ENCODE measurements at places on chromosomes 13 and 19. TPM values are rescaled to one million over a fixed set of nuclear protein-coding genes. Genes with fewer than 3 reads are reported as not detected.

DNA sequence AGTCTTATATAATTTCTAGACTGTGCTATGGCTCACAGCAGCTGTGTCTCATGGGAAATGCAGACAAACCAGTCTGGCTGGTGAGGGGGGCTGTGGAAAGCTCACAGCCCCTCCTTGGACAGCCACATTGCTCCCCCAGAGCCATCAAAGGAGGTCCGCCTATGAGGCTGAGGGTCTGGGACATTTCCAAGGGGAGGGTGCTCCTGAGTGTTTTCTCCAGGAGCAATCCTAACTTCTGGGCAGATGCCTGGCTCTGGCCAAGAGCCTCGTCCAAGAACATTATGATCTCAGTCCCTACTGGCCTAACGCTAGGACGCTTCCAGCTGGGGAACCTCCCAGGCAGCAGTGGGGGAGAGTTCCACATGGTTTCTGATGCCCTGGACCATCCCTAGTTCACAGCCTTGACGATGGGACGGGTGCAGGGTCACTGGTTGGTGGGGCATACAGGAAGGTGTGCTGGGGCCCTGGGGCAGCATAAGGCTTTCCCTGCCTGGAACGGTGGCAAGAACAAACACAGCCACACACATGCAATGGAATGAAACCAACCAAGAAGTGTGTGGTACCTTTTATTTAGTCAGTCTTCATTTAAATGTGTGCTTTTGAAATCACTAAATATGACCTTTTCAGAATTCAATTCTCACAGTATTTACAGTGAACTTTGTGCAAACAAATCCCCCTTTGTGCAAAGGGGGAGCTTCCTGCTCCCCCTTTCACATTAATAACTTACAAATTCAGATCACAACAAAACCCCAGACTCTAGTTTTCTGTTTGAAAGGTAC, 60.6 kb downstream of the CDADC1 start:
- DNase-seq: peak; percentile 69

DNA sequence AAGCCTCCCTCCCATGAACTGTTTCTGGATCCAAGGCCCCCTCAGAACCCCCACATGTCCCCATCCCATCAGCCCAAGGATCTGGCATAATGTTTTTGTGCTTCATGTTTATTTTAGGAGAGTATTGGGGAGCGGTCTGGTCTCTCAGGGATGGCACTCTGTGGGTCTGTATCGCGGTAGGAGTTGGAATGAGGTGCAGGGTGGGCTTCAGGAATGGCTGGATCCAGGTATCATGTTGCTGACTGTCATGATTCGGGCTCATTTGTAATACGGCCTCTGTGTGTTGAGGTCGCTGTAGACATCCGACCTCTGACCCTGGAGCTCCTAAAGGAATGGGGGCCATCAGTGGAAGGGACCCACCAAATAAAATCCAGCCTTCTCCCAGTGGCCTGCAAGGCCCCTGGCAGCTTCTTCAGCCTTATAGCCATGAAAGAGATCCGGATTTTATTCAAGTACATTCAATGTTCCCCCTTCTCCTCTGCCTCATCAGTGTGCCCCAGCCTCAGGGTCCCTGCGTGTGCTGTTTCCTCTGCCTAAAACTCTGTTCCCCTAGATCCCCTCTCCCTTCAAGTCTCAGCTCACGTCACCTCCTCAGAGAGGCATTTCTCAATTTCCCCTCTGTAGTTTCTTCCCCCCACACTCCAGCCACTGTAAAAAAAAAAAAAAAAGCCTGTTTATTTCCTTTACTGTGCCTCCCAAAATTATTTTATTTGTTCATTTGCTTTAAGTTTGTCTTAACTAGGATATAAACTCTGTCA, 2.2 kb downstream of the HCST start:
- no peak for DNase-seq

The KIRREL2 gene
- total RNA-seq: not detected

GRCh38 chr13:30685320-30685859, 50.0 kb upstream of the ALOX5AP start:
- DNase-seq: peak; percentile 38

DNA sequence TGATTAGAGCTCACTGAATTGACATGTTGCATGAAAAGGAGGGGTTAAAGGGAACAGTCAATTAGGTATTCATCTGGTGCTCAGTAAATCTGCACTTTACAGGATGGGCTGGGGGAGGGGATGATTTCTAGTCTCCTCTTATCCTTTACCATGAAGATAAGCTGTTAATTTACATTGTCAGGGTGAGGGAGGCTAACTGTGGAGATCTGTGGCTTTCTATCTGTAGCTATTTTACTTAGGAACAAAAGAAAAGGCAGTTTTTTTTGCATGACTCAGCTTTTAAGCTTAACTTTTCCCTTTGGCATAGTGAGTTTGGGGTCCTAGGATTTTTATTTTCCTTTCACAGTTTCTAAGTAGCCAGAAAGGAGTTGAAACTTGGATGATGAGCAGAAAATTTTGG, 253.3 kb downstream of the LMO7 start:
- DNase-seq: no peak

DNA sequence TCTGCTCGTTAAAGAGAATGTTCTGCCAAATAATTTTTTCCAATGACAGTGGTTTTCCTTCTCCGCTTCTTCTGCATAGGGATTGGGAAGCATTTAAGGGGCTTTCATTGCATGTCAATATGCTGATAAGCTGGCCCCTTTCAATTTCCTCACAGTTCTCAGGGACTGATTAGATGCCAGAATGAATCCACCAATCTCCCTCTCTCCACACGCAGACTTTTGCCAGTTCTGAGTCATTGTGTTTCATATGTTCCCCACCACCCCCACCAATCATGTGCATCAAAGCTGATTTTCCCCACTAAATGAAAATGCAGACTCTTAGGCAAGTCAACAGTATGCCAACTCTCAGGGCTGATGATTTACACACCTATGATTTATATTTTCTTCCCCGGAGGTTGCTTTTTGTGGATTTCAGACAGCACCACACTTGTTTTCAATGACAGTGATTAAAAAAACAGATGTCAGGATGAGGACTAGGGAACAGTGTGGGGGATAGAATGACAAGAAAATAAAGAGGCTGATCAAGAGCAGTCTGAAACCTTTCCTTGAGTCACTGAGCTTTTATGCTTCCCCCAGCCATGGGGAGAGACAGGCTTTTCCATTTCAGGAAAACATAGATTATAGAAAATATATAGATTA, 47.9 kb upstream of the C13orf42 start:
- DNase-seq: no peak

The TEX29 gene
- not detected for total RNA-seq

DNA sequence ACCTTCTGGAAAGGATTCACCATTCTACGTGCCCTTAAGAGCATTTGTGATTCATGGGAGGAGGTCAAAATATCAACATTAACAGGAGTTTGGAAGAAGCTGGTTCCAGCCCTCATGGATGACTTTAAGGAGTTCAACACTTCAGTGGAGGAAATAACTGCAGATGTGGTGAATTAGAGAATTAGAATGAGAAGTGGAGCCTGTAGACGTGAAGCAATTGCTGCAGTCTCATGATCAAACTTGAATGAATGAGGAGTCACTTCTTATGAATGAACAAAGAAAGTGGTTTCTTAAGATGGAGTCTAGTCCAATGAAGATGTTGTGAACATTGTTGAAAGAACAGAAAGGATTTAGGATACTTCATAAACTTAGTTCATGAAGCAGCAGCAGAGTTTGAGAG, 129.1 kb downstream of the TNFRSF19 start:
- no peak for DNase-seq

DNA sequence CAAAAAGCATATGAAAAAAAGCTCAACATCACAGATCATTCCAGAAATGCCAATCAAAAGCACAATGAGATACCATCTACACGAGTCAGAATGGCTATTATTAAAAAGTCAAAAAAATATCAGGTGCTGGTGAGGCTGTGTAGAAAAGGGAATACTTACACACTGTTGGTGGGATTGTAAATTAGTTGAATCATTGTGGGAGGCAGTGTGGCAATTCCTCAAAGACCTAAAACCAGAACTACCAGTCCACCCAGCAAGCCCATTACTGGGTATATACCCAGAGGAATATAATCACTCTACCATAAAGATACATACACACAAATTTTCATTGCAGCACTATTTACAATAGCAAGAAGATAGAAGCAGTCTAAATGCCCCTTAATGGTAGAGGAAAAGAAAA, 529.9 kb downstream of the SLITRK1 start:
- no peak for DNase-seq

The CYP4F11 gene
- 17.6 TPM for total RNA-seq

DNA sequence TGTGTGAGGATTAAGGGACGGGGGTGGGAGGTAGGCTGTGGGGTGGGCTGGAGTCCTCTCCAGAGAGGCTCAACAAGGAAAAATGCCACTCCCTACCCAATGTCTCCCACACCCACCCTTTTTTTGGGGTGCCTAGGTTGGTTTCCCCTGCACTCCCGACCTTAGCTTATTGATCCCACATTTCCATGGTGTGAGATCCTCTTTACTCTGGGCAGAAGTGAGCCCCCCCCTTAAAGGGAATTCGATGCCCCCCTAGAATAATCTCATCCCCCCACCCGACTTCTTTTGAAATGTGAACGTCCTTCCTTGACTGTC, 5.5 kb downstream of the FOSB start:
- DNase-seq: no peak

The PABPC3 gene
- total RNA-seq: 0.14 TPM

DNA sequence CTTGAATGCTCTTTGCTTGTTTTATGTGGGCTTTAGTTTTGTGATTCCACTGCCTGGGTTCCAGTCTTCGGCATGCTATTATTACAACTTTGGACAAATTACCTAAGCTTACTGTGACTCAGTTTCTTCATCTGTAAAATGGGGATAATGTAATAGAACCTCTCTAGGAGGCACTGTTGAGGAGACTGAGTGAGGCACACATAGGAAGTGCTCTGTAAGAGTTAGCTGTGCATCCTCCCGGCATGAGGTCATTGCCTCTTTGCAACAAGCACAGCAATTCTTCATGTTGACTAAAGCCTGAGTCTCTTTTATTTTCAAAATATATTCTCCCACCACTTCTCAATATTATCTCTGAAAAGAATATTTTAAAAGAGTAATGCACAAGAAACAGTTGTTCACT, 227.4 kb downstream of the DLEU7 start:
- DNase-seq: no peak

The SHISA7 gene
- total RNA-seq: not detected

DNA sequence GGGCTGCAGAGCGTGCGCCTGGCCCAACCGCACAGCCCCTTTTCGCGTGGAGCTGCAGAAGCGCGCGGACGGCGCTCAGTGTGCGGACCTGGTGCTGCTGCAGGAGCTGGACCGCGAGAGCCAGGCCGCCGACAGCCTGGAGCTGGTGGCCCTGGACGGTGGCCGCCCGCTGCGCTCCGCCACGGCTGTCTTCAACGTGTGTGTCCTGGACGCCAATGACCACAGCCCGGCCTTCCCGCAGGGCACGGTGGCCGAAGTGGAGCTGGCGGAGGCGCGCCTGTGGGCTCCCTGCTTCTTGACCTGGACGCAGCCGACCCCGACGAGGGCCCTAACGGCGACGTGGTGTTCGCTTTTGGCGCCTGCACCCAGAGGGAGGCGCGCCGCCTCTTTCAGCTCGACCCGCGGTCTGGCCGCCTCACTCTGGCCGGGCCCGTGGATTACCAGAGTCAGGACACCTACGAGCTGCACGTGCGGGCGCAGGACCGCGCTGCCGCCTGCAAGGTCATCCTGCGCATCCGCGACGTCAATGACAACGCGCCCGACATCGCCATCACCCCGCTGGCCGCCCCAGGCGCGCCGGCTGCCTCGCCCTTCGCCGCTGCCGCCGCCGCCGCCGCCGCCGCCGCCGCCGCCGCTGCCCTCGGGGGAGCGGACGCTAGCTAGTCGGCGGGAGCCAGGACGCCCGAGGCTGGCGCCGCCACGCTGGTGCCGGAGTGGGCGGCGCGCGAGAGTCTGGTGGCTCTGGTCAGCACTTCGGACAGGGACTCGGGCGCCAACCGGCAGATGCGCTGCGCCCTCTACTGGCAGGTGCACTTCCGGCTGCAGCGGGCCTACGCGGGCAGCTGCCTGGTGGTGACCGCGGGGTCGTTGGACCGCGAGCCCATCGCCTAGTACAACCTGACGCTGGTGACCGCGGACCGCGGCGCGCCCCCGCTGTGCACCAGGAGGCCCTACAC, 172.2 kb downstream of the OLFM4 start:
- peak; percentile 28 for DNase-seq

- DNase-seq: no peak
Measured at GRCh38 chr13:26325876-26326275, 71.9 kb downstream of the CDK8 start.

GRCh38 chr19:35774274-35775045, 904 bp upstream of the ARHGAP33 start:
- no peak for DNase-seq

The TNFSF11 gene
- total RNA-seq: not detected

The SH2D3A gene
- 127 TPM for total RNA-seq

DNA sequence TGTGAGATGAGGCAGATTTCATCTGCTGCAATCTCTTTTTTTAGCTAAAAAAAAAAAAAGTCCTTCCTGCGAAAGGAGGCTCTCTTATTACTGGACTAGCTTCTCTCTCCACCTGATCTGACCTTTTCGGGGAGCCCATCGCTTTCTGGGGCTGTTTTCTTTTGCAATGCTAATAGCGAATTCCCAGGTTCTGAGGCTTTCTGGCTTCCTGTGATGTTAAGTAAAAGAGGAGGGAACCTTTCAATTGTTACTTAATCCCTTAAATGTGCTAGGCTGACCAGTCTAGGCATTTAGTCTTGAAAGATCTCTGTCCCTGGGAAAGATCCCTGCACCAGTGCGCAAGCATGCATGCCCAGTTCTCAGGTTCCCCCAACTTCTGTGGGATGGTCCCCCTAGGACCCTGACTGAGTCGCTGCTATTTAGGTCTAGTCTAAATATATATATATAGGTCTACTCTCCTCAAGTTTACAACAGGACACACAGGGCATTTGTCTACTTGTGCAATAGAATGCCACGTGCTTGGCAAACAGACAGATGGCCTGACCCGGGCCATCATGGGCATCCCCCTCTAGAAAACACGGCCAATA, 224.7 kb downstream of the ZNF536 start:
- DNase-seq: no peak

DNA sequence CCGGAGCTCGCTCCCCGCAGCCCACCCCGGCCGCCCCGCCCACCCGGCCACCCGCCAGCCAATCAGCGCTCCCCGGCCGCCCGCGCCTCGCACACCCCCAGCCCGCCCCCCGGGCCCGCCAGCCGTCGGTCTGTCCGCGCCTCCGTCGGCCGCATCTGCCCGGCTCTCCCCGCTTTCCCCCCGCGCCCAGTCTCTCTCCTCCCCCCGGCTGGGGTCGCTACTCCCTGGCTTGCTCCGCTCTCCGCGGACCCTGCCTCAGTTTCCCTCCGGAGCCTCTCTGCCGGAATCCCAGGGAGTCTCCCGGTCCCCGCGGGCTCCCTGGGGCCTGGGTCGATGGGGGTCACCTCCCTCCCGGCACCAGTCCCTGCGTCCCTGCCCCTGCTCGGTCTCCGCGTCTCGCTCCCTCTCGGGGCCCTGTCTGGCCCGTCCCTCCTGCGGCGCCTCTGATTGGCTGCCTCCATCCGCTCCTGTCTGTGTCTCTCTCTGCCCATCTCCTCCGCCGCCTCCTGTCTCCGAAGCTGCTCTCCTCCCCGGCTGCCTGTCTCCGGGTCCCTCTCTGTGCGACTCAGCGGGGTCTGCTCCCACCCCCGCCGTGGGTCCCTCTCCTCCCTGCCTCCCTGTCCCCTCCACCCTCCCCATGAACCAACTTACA, 484 bp downstream of the IL11 start:
- no peak for DNase-seq

Data from transverse colon (tissue), 4 donors.